Endodermal cell (in vitro differentiated cells): ENCODE measurements at places on chromosomes 6 and 20.

- no peak overlapping the region for H3K27ac ChIP-seq
- H3K4me3 ChIP-seq = no peak overlapping the region
- H3K36me3 ChIP-seq = peaks cover 8% of the 10 kb centered on the region
- no peaks in the 10 kb centered on the region for H3K27me3 ChIP-seq
- DNase-seq = no peak
These were observed 82.1 kb downstream of the PTPRA start for GRCh38 chr20:2955257-2955970.

DNA sequence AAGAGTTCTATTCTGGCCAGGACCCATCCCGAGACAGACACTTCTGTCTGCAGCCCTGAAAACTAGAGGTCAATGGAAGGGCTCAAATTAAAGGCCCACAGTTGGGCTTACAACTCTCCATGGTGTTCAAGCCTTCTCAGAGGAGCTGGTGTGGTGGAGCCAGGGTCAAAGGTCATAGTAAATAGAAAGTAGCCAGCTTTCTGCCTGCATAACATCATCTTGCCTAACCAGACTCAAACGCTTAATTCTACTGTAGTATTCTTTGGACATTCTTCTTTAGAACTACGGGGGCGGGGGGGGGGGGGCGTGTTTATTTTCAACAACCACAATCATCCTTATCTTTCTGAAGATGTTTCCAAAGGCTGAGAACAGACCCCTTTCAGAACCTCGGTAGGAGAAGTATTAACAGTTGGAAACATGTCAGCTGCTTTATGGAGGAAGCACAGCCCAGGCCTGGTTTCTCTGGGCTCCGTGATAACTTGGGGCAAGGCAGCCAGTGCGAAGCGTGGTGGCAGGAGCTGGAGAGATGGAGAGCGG, 1.5 kb upstream of the RREB1 start:
- no peak overlapping the region for H3K27ac ChIP-seq
- no peaks in the 10 kb centered on the region for H3K27me3 ChIP-seq
- H3K4me1 ChIP-seq = peaks cover 6% of the 10 kb centered on the region
- H3K4me3 ChIP-seq = no peak overlapping the region
- H3K36me3 ChIP-seq = no peaks in the 10 kb centered on the region

- no peak for DNase-seq
- H3K27me3 ChIP-seq = peaks cover 8% of the 10 kb centered on the region
- H3K4me3 ChIP-seq = no peak overlapping the region
- H3K36me3 ChIP-seq = no peaks in the 10 kb centered on the region
- H3K27ac ChIP-seq = no peak overlapping the region
These were observed 9.5 kb downstream of the NT5E start for GRCh38 chr6:85459224-85459901.

GRCh38 chr20:36677422-36677771, 31.4 kb upstream of the SLA2 start:
- no peak overlapping the region for H3K27ac ChIP-seq
- peak overlapping the region; percentile 7 for H3K4me3 ChIP-seq
- no peak for DNase-seq
- peaks cover 13% of the 10 kb centered on the region for H3K36me3 ChIP-seq
- no peaks in the 10 kb centered on the region for H3K27me3 ChIP-seq

- no peak overlapping the region for H3K4me3 ChIP-seq
- H3K27me3 ChIP-seq = no peaks in the 10 kb centered on the region
- H3K4me1 ChIP-seq = no peaks in the 10 kb centered on the region
- no peak for DNase-seq
- H3K36me3 ChIP-seq = no peaks in the 10 kb centered on the region
- H3K27ac ChIP-seq = no peak overlapping the region
These were observed 374.9 kb upstream of the NOX3 start for GRCh38 chr6:155830531-155830930.

GRCh38 chr20:60862601-60863000, 389.5 kb upstream of the CDH4 start:
- H3K4me3 ChIP-seq = no peak overlapping the region
- no peak for DNase-seq
- H3K27me3 ChIP-seq = peaks cover 4% of the 10 kb centered on the region
- H3K27ac ChIP-seq = no peak overlapping the region

- no peaks in the 10 kb centered on the region for H3K36me3 ChIP-seq
- DNase-seq = peak; percentile 45
- no peaks in the 10 kb centered on the region for H3K4me1 ChIP-seq
- no peaks in the 10 kb centered on the region for H3K27me3 ChIP-seq
These were observed 1454.4 kb downstream of the HACE1 start for GRCh38 chr6:103405321-103405720.

GRCh38 chr20:14319704-14320103, 17.7 kb downstream of the FLRT3 start:
- peaks cover 10% of the 10 kb centered on the region for H3K36me3 ChIP-seq
- no peaks in the 10 kb centered on the region for H3K27me3 ChIP-seq
- H3K4me1 ChIP-seq = no peaks in the 10 kb centered on the region
- no peak overlapping the region for H3K27ac ChIP-seq
- no peak overlapping the region for H3K4me3 ChIP-seq
- no peak for DNase-seq
